ENCODE measurements at places on chromosomes 3 and 15.

- DNase-seq = no peak
- H3K4me3 ChIP-seq = no peak overlapping the region
- H3K36me3 ChIP-seq = no peaks in the 10 kb centered on the region
- H3K27me3 ChIP-seq = no peaks in the 10 kb centered on the region
These were observed 96.8 kb downstream of the SLMAP start for GRCh38 chr3:57852896-57853295.

- no peaks in the 10 kb centered on the region for H3K36me3 ChIP-seq
- H3K27ac ChIP-seq = no peak overlapping the region
- DNase-seq = no peak
- no peaks in the 10 kb centered on the region for H3K4me1 ChIP-seq
- no peaks in the 10 kb centered on the region for H3K27me3 ChIP-seq
- H3K4me3 ChIP-seq = no peak overlapping the region
These were observed 74.3 kb upstream of the TSEN2 start for GRCh38 chr3:12409684-12410596.

DNA sequence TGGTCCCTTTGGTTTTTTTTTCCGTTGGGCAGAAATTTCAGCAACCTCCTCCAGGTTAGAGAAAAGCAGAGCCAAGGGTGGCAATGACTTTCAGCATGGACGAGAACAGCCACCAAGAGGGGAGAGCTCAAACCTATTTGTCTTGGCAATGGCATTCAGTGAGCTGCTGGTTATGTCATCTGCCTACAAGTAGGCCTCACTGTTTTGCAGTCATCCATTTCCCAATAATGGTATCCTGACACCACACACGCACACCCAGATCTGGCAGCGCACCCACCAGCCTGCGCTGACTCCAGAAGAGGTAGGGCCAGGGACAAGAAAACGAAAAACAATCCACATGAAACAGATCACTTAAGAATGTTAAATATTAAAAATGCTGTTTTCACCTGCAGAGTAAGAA, 92.3 kb downstream of the MAGI1 start:
- no peak for DNase-seq
- no peak overlapping the region for H3K4me3 ChIP-seq
- no peaks in the 10 kb centered on the region for H3K27me3 ChIP-seq
- H3K27ac ChIP-seq = no peak overlapping the region

- no peak overlapping the region for H3K27ac ChIP-seq
- no peaks in the 10 kb centered on the region for H3K4me1 ChIP-seq
- H3K4me3 ChIP-seq = no peak overlapping the region
- no peaks in the 10 kb centered on the region for H3K27me3 ChIP-seq
- H3K36me3 ChIP-seq = no peaks in the 10 kb centered on the region
These were observed 52.5 kb downstream of the IFT80 start for GRCh38 chr3:160346511-160346910.

DNA sequence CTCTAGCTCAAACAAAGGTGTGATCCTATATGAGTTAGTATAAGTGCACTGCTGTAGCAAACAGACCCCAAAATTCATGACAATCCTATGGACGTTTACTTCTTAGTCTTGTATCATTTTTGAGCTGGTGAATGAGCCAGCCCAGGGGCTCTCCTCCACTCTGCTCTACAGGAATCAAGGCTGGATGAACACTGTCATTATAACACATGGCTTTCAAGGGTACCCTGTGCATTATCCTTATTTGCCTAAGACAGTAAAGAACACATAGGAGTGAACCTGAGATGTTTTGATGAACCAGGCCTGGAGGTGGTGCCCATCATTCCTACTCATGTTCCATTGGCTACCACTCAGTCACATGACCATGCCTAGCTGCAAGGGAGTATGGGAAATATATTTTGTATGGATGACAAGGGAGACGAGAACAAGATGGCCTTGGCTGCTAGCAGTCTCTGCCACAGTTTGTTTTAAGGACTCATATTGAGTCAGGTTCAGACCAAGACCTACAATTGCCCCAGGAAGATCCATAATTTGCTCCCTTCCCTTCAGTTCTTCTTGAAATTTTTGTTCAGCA, 107.4 kb upstream of the HES1 start:
- no peaks in the 10 kb centered on the region for H3K27me3 ChIP-seq
- peaks cover 11% of the 10 kb centered on the region for H3K4me1 ChIP-seq
- no peak overlapping the region for H3K27ac ChIP-seq
- H3K4me3 ChIP-seq = no peak overlapping the region
- DNase-seq = no peak

GRCh38 chr15:64050281-64051092, 4.2 kb upstream of the DAPK2 start:
- no peaks in the 10 kb centered on the region for H3K36me3 ChIP-seq
- H3K4me3 ChIP-seq = no peak overlapping the region
- no peak overlapping the region for H3K27ac ChIP-seq
- no peak for DNase-seq
- no peaks in the 10 kb centered on the region for H3K27me3 ChIP-seq

DNA sequence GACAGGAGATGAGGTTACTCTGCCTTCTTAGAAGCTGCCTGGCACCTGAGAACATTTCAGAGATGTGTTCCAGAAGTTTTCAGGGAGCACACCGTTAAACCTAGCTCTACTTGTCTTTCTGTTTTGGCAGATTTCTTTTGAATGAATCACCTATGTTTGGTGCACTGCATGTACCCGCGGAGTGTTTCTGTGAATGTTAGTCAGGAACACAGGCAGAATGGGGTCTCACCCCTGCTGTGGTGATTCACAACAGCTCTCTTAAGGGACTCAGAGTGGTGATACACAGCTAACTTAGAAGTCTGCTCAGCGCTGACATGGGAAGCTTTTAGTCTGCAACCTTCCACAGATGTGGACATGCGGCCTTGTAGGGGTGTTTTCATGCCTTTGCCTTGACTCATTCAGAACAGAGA, 24.0 kb downstream of the TSEN2 start:
- no peak for DNase-seq
- H3K4me1 ChIP-seq = no peaks in the 10 kb centered on the region
- no peak overlapping the region for H3K27ac ChIP-seq
- no peak overlapping the region for H3K4me3 ChIP-seq
- H3K27me3 ChIP-seq = no peaks in the 10 kb centered on the region

All from MM.1S (cell line).